ENCODE measurements at places on chromosomes 6 and 20.

DNA sequence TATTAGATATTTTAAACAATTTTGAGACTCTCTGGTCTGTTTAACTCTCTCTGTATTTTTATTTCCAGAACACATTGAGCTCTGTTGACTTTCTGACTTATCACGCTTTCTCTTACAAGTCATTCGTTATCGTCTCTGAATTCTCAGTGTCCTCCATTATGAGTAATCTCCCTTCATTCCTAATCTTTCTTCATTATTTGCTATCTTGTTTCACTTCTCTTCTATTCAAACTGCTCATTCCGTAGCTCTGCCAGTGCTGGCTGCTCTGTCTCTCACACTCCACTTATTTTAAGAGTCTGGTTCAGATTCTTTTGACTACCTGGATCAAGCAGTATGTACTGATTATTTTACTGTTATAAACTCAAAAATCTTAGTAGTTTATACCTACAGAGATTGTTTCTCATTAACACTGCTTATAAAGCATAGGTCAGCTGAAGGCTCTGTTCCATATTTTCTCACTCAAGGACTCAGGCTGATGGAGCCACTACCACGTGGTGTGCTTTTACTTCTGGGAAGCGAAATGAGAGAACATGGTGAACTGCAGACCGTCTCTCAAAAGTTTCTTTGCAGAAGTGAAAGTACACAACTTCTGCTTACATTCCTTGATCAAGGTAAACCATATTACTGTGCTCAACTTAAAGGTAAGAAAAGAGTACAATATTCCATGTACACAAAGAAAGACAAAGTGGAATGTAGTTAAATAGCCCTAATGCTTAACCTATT lies 485.2 kb downstream of the GRIK2 start:
- DNase-seq, result no peak

DNA sequence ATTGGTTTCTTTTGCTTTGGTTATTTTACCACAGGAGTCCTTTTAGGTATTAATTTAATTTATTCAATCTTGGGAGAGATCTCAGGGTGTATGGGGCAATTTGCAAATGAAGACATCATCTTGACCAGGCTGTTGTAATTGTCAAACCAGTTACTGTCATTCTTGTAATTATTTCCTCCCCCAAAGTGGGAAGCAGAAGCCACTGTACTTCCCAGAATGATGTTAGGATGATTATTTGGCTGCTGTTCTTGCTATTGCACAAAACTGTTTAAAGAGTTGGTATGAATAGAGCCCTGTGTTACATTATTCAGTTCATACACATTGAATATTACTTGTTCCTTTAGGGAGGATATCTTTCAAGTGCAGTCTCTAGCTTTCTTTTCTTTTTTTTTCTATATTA lies 1.7 kb downstream of the TAAR6 start:
- DNase-seq, result no peak

DNA sequence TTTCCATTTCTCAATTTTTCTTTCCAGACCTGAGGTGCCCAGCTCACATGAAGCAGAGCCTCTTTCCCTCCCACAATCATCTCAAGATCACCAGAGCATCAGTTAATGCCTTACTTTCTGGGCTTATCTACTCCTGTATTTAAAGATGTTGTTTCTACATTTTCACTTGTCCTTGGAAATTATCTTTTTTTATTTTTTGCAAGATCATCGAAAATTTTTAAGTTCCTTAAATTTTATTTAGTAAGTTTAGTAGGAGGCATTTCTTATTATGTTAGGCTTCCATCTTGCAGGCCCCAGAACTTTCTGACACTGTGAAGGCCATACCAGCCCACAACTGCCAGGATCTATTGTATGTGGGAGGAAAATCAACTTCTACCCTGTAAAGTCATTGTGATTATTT lies 466.0 kb downstream of the PRKN start:
- DNase-seq, result no peak

DNA sequence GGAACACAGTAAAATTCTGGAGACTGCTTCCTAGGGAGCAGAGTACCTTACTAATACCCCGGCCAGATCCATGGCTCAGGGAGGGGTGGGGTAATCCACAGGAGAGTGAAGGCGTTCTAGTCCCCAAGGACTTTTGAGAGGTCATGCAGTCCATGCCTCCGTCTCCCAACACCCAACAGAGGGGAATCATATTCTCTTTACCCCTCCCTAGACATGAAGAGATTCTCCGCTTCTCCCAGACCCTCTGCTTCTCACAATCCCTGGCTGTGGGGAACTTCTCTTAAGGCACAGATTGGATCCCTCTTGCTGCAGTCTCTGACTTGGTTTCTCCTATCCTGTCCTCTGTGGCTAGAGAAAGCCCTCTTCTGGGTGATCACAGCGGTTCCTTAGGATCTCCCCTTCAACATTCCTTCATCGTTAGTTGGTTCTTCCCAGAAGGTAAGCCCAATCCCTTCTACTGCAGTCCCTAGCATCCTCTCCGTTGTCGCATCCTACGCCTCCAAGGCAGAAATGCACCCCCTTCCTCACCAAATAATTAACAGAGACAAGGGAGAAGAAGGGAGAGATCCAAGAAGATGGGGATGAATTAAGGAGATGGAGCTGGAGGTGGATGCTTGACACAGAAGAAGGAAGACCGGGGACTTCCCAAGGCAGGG lies 562 bp downstream of the GGT7 start:
- DNase-seq, result no peak

DNA sequence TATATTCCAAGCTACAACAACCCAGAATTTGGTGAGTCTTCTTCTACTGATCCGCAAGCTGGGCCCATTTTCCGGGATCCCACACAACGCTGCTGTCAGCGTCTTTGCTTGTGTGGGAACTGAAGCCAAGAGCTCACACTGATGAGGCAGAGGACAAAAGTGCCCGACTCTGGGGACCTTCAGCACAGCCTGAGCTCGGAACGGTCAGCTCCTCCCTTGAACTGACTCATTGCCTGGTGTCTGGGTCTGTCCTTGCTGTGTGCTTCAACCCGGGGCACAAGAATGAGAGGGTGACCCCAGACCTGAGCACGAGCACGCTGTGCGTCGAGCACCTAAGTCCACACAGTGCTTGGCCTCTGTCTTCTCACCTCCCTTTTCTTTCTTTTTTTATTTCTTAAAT lies 33.5 kb downstream of the DACT2 start:
- DNase-seq, result no peak

DNA sequence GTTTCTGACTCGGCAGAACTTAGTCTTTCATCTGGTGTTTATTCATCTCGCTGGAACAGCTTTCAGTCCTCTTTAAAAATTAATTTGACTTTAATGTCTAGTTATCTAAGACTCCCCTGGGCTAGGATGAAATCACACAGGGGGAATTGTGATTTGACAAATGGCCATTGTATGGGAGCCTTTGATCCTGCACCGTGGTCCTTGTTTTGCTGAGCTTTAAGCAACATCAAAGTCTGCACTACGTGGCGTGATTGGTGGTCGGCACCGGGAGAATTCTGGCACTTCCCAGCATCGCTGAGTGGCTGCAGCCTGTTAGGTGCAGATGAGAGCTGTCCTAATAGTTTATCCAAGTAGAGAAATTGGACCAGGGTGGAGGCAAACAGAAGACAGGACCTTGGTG lies 146.9 kb downstream of the TBC1D7 start:
- no peak for DNase-seq

DNA sequence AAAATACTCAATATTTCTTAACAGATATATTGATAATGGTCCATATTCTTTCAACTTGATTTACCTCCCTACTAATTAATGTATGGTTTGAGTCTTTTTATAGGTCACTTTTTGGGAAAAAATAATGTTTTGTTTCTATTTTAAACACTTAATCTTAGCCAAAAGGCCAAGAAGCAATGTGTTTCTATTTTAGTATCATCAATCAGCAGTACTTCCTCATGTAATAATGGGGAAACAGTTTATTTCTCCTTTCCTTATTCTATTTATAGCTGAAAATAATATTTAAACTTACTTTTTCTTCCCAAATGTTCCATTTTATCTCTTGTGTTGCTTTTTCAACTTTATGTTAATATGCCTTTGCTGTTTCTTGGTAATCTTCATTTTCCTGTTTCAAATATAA lies 295.1 kb downstream of the ALDH8A1 start:
- no peak for DNase-seq

GRCh38 chr20:38112930-38113294 lies 52.2 kb downstream of the TGM2 start:
- no peak for DNase-seq

- no peak for DNase-seq
Measured at GRCh38 chr6:159467473-159468041, 225.5 kb downstream of the SOD2 start.

GRCh38 chr6:25384967-25385366 lies 105.8 kb downstream of the CARMIL1 start:
- DNase-seq, result no peak

GRCh38 chr6:5878792-5879191 lies 127.9 kb downstream of the NRN1 start:
- DNase-seq, result no peak

GRCh38 chr6:43771210-43771857 lies 1.3 kb downstream of the VEGFA start:
- DNase-seq, result peak; percentile 42

DNA sequence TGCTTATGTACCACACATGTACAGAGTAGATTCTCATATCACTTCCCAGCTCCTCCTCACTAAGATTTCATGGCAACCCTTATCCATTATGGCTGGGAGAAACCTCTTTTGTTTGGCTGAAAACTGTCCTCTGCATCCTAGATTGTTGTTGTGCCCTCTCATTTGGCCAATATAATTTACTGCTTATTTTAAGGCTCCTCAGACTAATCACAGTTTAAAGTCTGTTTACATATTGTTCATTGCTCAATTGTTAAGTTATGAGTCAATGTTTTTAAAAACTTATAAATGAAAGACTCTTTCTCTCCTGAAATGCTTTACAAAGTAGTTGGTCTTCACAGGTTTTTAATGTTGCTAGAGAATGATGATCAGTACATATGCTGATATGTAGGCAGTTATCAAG lies 57.3 kb downstream of the FAM83B start:
- DNase-seq, result no peak

- no peak for DNase-seq
Measured at GRCh38 chr6:25169553-25169952, 109.6 kb upstream of the CARMIL1 start.

GRCh38 chr6:95846652-95847051 lies 169.1 kb upstream of the FUT9 start:
- no peak for DNase-seq

DNA sequence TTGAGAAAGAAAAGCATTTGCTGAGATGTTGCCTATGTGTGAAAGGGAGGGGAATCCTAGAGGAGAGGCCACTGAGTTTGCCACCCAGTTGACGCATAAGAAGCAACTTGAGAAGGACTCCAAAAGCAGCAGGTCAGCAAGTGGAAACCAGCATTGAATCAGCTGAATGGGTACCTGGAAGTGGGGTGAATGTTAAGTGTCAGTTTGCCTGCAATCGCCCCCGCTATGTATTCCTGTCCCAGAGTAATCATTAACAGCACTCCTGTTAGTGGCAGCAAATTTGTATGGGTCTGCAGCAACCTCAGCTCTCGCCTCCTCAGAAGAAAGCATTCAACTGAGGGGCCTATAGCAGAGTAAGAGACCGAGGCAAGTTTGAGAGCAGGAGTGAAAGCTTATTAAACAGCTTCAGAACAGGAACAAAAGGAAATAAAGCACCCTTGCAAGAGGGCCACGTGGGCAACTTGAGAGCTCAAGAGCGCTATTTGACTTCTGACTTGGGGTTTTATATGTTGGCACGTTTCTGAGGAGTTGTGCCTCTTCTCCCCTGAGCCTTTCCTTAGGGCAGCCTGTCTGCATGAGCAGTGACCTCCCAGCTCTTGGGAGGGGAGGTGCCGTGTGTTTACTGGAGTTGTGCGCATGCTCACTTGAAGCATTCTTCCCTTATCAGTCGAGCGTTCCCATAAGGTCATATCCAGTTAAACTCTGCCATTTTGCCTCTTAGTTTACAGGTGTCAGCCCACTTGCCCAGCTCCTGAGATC lies 122.6 kb upstream of the PHACTR1 start:
- no peak for DNase-seq

- DNase-seq, result no peak
Measured at GRCh38 chr20:44073675-44074071, 113.3 kb downstream of the JPH2 start.

GRCh38 chr20:20827992-20828597 lies 115.7 kb upstream of the RALGAPA2 start:
- DNase-seq, result no peak

GRCh38 chr6:56682635-56683034 lies 39.9 kb upstream of the DST start:
- no peak for DNase-seq

DNA sequence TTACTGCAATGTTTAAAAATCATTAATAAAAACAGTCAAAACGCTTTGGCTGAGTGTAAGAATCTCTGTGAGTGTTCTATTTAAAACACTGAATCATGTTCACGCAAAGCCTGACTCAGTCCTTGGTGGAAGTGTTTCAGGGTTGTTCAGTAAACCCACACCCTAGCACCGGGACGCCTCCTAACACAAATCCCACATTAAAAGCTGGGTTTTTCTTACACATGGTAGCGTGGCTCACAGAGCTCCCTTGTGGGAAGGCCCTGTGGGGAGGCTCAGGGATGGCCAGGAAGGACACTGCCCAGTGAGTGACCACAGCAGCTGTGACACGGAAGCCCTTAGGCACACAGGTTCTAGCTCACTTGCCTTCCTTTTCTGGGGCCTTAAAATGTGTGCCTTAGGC lies 80.2 kb downstream of the GMPR start:
- no peak for DNase-seq

DNA sequence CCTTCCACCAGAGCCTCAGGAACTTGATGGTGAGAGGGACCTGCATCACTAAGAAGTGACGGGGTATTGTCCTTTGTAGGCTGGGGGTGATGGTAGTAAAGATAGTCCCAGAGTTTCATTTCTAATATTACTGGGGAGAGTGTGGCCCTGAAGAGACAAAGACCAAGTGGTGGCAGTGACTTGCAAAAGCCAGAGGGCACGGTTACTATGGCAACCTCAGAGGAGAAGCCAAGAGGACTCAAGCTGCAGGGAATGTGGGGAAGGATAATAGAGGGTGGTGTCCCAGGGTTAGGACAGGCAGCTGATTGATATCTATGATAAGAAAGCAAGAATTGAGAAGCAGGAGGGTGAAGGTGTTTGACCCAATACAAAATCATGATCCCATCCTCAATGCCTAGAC lies 42.5 kb downstream of the HLA-G start:
- no peak for DNase-seq

GRCh38 chr20:23746321-23746720 lies 4.4 kb downstream of the CST1 start:
- DNase-seq, result no peak

GRCh38 chr6:342832-343179 lies 48.7 kb upstream of the IRF4 start:
- DNase-seq, result no peak

- no peak for DNase-seq
Measured at GRCh38 chr6:161444464-161444863, 170.6 kb upstream of the AGPAT4 start.

DNA sequence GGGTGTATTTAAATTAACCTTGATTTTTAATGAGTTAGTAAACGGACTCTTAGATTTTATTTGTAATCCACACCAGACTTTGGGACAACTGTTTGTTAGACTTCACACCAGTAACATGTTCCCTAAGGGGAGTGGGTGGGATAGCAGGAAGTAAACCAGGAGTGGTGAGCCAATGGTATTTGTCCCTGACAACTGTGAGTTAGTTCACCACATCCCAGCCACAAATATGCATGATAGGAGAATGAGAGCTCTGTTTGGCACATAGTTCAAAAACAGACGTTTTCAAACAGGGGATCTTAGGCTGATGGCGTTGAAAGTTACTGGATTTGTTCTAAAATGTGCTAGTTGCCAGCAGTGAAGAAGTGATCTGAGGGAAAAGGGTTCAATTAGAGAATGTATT lies 18.7 kb upstream of the COL10A1 start:
- no peak for DNase-seq

- peak; percentile 67 for DNase-seq
Measured at GRCh38 chr6:1596088-1596852, 13.4 kb upstream of the FOXC1 start.

GRCh38 chr6:160678230-160678629 lies 14.2 kb upstream of the LPA start:
- no peak for DNase-seq

Data from CD4-positive, alpha-beta T cell treated with Interleukin-21 for 1 hour (primary cell).